ENCODE measurements at places on chromosomes 11 and 22.
A peak's percentile ranks its signal among the peaks of the same experiment; 100 is the strongest.

- no peak for DNase-seq
Observed at GRCh38 chr11:130451231-130452019, 3.0 kb downstream of the ADAMTS15 start.

GRCh38 chr11:47923667-47924066, 56.7 kb upstream of the PTPRJ start:
- DNase-seq: no peak

- no peak for DNase-seq
Observed at GRCh38 chr22:48071305-48071704, 1308.9 kb downstream of the TBC1D22A start.

DNA sequence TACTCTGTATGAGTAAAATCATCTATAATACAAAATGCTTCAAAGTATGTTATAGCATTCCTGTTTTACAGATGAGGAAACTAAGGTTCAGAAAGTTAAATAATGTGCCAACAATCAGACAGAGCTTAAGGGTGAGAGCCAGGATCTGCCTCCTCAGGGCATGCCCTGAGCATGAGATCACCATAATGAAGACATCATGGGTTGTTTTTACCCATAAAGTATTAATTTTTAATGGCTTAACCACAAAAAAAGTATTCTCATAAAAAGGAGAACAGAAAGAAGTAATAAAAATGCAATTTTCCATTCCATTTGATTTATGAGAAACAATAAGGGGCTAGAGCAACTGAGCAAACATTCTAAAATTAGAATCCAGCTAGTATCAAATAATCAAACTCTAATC, 534.3 kb upstream of the ARHGAP42 start:
- no peak for DNase-seq

GRCh38 chr11:8005556-8005955, 18.4 kb downstream of the EIF3F start:
- DNase-seq: no peak

DNA sequence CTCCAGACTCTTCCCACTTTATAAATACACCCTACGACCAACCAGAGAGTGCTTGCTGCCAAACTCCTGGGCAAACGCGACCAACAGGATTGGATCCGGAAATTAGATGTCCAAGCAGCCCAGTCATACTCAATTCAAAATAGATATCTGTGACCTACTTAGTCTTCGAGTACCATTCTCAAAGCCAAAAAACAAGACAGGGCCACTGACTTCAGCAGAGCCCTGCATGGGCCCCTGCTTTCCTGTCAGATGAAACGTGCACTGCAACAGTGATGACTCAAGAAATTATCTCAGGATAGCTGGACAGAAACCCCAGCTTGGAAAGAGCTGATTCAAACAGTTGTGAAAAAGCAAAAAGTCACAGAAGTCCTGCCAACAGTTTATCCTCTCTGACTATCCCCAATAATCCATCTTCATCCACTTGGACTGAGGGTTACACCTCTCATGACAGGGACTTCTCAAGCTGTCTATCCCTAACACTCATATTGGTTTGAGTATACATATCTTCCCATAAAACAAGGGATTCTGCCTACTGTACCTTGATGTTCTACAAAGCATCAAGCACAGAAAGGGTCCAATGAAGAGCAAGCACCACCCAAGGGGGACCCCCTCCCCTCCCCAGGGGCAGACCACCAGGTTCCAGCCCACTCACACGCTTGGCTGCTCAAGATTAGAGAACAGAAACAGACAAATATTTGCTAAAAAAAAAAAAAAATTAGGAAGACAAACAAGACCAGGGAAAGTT, 17.4 kb downstream of the SMCO4 start:
- DNase-seq: no peak

DNA sequence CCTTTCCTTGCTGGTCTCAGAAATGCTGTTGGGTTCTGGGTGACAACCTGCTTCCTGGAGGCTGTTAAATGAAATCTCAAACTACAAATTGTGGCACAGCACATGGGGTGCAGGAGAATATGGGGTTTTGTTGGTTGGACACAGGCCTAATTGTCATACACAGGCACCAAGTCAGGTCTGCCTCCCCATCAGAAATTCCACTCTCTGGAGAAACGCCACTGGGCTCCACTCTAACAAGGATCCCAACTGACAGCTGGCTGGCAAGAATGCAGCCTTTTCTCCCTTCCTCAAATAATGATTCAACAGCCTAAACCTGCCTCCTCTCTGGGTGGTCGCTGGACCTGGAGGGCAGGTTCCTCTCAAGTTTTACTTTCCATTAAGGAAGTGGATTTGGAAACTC, 177.8 kb upstream of the NARS2 start:
- no peak for DNase-seq

GRCh38 chr11:87463486-87464102, 425.9 kb downstream of the TMEM135 start:
- DNase-seq: no peak

DNA sequence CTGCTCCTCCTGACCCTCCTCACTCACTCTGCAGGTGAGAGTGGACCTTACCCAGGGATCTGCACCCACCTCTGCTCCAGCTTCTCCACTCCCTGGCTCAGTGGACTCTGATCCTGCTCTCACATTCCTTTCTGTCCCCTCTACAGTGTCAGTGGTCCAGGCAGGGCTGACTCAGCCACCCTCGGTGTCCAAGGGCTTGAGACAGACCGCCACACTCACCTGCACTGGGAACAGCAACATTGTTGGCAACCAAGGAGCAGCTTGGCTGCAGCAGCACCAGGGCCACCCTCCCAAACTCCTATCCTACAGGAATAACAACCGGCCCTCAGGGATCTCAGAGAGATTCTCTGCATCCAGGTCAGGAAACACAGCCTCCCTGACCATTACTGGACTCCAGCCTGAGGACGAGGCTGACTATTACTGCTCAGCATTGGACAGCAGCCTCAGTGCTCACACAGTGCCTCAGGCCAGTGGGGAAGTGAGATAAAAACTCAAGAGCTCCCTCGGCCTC, 29.7 kb upstream of the VPREB1 start:
- no peak for DNase-seq

GRCh38 chr22:20153945-20154344, 3.1 kb upstream of the CCDC188 start:
- DNase-seq: no peak

- peak; percentile 2 for DNase-seq
Observed at GRCh38 chr11:133945087-133945974, 11.4 kb downstream of the IGSF9B start.

DNA sequence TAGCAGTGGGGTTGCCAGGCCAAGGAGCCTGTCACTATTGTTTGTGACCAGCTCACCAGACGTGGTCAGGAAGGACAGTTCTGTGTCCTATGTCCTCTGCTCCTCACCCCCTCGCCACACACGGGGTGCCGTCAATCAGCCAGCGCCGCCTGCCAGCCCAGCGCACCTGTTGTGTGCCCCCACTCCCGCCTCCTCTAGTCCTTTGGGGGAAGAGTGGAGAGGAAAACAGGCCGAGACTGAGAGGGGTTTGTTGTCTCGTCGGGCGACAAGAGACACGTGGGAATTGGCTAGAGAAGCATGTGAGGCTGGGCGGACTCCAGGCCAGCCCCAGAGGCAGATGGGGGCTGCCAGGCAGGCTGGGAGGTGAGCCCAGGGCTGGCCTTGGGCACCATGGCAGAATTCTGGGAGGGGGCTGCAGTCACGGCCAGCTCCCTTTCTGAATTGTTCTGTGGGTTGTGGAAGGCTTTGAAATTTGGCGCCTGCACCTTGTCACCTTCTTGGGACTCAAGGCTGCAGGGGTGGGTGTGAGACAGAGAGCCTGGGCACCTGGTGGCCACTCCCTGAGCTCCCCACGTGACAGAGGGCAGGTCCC, 3.1 kb upstream of the KCNQ1OT1 start:
- DNase-seq: no peak

DNA sequence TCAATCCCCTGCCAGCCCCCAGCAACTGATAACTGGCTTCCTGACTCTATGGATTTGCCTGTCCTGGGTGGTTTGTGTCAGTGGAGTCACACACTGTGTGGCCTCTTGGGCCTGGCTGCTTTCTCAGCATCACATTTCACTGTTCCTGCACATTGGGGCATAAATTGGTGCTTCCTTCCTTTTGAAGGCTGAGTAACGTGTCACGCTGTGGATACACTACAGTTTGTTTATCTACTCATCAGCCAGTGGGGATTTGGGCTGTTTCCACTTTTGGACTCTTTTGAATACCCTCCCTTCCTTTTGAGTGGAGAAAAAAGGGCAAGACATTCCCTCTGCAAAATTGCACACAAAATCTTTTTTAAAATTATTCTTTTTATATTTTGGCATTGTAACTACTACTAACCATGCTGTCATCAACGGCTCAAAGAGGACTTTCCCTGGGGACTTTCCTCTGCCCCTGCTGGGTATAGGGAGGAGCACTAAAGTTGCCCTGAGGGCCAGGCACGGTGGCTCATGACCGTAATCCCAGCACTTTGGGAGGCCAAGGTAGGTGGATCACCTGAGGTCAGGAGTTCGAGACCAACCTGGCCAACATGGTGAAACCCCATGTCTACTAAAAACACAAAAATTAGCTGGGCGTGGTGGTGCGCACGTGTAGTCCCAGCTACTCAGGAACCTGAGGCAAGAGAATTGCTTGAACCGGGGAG, 7.8 kb upstream of the CELSR1 start:
- DNase-seq: no peak

GRCh38 chr11:12164061-12165014, 53.9 kb downstream of the MICAL2 start:
- DNase-seq: peak; percentile 58

DNA sequence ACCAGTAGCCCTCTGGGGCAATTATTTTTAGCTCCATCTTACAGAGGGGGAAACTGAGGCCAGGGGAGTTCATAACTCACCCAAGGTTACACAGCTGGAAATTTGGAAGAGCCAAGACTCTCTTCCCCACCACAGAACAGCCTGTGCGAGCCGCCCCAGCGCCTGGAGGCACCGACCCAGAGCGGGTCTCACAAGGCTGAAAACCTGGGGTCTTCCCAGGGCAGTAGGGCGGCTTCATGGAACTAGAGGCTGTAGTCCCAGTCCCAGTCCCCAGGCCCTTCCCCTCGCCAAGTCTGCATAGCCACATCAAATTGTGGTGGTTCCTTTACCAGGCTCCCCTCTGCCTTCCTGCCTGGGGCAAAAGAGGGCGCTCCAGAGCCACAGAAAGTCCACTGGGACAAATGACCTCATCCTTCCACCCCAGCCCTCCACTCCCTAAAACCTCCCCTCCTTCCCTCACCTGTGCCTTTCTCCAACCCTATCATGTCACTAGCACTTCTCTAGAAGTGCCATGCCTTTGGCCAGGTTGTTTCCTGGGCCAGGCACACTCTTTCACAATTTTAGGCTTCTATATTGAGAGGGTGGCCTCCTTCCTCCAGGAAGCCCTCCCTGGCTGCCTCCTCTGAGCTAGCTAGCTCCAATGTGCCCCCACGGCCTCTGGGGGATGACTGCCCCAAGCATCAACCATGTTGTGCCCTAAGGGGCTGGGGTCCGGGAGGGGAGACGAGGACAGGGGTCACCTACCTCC, 15.2 kb upstream of the CDC42EP1 start:
- peak; percentile 65 for DNase-seq

- no peak for DNase-seq
Observed at GRCh38 chr11:71933141-71933933, 4.5 kb downstream of the RNF121 start.

GRCh38 chr11:102936864-102937509, 18.5 kb downstream of the MMP13 start:
- no peak for DNase-seq

- DNase-seq: no peak
Observed at GRCh38 chr11:75002516-75002915, 13.8 kb downstream of the NEU3 start.

DNA sequence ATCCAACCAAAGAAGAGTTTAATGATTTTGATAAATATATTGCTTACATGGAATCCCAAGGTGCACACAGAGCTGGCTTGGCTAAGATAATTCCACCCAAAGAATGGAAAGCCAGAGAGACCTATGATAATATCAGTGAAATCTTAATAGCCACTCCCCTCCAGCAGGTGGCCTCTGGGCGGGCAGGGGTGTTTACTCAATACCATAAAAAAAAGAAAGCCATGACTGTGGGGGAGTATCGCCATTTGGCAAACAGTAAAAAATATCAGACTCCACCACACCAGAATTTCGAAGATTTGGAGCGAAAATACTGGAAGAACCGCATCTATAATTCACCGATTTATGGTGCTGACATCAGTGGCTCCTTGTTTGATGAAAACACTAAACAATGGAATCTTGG, 23.9 kb downstream of the KDM4D start:
- DNase-seq: no peak

GRCh38 chr11:71203681-71204080, 48.7 kb downstream of the SHANK2 start:
- DNase-seq: no peak

DNA sequence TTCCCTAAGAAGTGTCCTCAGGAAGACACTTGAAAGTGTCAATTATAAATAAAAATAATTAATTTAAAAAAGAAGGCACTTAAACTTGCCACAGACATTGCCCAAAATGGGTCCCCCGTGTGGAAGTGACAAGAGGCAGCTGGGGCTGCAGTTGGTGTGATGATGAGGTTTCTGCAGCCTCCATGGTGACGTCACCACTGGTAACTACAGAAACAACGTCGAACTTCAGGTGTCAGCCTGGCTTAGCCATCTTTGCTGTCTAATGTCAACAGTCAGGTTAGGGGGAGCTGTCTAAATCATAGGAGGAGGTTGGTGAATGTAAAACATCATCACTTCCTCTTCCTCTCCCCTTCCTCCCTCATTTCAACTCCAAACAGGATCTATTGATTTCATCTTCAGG, 328.6 kb downstream of the MN1 start:
- no peak for DNase-seq

DNA sequence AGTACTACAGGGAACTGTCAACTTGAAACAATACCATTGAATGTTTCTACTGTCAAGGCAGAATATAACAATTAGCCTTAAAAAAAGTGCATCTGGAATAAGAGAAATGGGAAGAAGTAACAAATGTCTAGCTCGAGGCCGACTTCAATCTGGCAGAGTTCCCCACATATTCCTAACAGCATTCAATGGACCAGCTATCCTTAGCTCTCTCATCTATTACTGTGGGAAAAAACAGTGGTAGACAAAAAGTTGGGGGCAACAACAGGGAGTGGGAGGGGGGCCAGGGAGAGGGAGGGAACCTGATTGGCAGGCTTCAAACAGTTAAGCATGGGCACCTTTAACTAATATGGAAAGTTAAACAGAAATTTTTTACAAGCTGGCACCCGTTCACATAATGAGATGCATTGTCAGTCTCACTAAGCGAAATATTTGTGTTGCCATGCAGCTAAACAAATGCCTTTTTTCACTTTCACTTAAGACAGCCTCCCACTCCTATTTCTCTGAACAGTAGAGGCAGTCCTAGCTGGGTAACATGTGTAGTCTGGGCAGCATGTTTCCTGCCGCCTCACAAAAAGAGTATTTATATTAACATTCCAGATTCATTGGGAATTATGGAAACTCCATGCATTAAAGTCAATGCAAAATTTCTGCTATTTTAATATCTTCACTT, 62.2 kb upstream of the SOX6 start:
- no peak for DNase-seq

GRCh38 chr11:102239911-102240310, 77.4 kb upstream of the BIRC3 start:
- no peak for DNase-seq

GRCh38 chr11:121059605-121060004, 35.7 kb downstream of the TBCEL start:
- no peak for DNase-seq

GRCh38 chr22:46060292-46061123, 83.5 kb upstream of the WNT7B start:
- DNase-seq: no peak

GRCh38 chr11:74460065-74460464, 7.3 kb downstream of the KCNE3 start:
- no peak for DNase-seq

- DNase-seq: no peak
Observed at GRCh38 chr11:29227811-29228210, 789.0 kb downstream of the KCNA4 start.

GRCh38 chr11:63608353-63609345, 5.6 kb downstream of the PLAAT3 start:
- no peak for DNase-seq
